Left kidney (tissue), 8 donors: ENCODE measurements at places on chromosomes 1 and 21. TPM values are rescaled to one million over a fixed set of nuclear protein-coding genes. Genes with fewer than 3 reads are reported as not detected.

DNA sequence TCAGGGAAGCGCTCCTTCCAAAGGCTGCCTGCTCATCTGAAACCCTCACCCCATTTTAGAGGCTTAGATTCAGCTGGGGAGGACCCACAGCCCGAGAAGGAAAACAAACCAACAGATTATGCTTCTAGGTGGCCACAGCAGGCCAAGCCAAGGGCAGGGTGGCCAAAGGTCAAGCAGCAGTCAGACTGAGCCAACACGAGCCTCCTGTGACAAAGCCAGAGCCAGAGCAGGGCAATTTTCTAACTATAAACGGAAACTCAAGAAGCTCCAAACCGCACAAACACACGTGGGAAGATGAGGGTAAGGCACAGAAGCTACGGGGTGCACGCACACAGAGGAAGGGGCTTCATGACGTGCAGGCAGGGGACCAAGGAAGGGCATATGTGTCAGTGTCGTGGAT lies 64.1 kb downstream of the PLEKHA6 start:
- no peak for DNase-seq

DNA sequence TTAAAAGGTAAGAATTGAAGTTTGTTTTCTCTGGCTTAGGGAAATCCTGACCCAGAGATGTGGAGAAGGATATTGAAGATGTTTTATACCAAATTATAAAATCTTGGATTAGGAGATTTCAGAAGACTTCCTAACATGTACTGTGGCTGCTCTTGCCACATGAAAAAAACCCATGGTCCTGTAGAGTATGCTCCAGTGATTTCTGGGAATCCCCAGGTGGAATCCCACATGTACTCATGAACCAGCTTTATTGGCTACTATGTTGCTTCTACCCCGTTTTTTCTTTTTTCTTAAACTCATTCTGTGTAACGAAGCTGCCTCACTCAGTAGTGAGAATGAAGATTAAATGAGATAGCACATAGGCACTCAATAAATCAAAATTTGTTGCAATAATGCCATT lies 132.7 kb upstream of the SGIP1 start:
- DNase-seq, result no peak

- no peak for DNase-seq
These were observed 8.9 kb upstream of the C1orf174 start for GRCh38 chr1:3908886-3909517.

DNA sequence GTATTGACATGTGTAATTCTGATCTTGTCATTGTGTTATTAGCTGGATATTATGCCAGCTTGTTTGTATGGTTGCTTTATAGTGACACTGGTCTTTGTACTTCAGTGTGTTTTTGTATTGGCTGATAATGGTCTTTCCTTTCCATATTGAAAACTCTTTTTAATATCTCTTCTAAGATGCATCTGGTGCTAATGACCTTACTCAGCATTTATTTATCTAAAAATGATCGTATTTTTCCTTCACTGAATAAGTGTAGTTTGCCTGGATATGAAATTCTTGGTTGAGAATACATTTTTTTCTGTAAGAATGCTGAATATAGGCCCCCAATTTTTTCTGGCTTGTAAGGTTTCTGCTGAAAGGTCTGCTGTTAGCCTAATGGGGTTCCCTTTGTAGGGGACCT lies 465.5 kb upstream of the TMPRSS15 start:
- DNase-seq, result no peak

DNA sequence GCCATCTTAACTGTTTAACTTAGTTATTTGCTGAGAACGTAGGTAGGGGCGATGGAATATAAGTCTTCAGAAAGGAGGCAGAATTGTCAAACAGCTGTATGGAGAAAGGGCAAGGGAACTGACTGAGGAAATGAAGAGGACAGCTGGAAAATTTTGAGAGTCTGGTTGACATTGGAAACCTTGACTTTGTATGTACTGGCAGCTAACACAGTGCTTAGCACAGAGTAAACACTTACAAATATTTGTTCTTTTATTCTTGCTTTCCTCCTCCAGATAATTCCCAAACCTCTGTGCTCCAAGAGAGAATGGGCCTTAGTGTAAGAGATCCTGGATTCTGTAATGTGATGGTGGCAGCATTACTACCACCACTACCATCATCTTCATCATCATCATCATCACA lies 91.3 kb downstream of the ZSCAN20 start:
- DNase-seq, result peak; percentile 21

DNA sequence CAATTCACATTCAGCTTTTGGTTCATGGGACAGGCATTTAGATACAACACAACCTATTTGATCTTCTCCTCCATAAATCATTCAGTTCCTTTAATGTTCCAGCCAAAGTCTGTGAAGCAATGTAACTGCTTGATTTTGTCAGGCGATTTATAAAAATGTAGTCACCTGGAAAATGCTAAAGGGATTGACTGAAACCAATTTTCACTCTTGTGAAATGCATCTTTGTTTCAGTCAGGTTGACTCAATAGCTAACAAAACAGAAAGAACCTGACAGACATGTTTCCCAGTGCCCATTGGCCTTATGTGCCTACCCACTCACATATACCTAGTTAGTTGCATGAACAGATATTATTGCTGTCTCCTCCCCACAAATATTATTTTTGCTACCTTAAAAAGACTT lies 335.7 kb downstream of the CHRM3 start:
- DNase-seq, result no peak

DNA sequence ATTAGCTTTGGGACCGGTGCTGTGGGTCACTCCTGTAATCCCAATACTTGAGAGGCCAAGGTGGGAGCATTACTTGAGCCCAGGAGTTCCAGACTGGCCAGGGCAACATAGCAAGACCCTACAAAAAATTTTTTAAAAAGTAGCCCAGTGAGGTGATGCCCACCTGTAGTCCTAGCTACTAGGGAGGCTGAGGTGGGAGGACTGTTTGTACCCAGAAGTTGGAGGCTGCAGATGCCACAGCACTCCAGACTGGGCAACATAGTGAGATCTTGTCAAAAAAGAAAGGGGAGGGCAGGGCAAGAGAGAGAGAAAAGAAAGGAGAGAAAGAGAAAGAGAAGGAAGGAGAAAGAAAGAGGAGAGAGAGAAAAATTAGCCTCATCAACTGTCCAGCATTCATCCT lies 6.3 kb downstream of the ITSN1 start:
- no peak for DNase-seq

- no peak for DNase-seq
These were observed 47.1 kb upstream of the RPL11 start for GRCh38 chr1:23644555-23644866.

DNA sequence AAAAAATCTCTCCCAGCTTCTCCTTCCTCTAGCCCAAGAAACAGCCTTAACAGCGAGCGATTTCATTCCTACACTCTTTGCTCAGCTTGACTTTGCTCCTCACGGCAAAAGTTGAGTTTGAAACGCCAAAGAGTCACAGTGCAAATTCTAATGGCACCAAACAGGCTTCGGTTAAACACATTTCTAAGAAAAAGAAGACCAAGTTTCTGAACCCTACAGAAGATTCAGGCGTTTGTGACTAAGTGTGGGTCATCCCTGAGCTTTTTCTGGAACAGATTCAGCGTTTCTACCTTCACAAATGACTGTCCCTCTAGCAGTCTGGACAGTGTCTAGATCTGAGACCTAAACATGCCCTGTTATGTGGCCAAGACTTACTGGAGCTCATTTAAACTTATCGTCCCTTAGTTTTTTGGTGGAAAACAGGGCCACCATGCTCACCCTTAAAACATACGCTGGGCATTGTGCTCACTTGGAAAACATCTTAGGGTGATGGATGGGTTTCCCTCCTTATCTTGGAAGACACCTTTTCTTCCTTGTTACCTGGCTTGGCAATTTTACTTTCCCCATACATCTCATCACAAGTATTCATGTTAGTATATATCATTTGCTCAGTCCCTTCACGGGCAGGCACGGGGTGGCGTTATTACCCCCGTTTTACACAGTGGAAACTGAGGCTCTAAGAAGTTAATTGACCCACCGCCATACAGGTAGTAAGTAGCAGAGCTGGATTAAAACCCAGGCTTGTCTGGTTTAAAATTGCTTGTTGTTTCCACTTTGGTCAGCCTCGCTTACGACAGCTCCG lies 1.0 kb downstream of the C1orf198 start:
- no peak for DNase-seq

GRCh38 chr1:46770541-46770940 lies 28.3 kb upstream of the CYP4B1 start:
- DNase-seq, result no peak

- DNase-seq, result no peak
These were observed 91.5 kb downstream of the MRPL39 start for GRCh38 chr21:25515484-25516405.

DNA sequence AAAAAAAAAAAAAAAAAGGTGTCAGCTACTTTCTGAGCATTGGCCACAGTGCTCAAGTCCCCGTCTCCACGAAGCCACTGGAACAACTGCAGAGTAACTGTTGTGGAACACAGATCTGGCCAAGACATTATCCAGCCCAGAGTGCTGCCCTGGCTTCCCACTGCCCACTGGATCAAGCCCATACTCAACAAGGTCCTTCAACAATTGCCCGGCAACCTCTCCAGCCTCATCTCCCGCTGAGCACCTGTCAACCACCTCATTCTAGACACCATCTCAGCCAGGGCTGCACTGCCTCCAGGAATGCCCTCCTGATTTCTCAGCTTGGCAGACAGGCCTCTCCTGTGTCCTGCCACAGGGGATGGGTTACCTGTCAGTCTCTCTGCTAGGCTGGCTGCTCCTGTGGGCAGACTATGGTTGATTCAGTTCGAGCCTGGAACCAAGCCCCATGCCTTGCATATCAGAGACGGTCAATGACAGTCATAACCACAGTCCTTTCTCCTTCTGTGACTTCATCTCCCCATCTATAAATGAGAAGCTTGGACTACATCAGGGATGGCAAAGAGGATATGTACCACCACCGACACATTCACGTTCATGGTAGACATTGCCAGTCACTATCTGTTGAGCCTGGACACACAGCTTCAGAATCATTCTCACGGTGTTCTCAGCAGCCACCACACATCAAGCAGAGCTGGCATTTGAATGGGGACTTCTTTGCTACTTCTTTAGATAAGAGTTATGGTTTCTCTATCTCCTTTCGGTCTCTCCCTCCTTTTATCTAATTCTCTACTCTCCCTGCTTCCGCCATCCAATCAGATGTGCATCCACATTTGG lies 76.9 kb downstream of the MRPL37 start:
- DNase-seq, result no peak

DNA sequence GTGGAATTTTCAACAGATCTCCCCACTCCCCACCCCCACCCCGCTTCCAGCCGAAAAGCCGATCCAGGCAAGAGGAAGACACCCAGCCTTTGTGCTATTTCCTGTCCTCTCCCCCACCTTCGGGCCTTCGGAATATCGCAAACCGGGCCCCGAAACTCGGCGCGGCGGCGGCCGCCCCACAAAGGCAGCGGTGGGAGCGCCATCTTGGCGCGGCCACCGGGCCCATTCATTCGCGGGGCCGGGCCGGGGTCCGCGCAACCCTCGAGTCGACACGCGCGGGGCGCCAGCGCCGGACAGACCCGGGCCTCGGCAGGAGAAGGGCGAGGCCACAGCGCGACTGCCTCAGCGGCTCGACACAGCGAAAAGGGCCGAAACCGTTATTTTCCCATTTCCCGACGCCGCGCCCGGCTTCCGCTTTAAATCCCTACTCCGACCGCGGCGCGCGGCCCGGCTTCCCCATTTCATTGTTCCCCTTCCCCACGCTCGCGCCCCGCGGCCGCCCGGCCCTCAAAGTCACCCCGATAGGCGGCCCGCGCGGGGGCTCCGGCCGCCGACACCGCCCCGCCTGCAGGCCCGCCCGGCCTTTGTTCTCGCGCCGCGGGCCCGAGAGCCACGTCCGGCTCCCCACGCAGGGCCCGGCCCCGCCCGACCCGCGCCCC lies 911 bp downstream of the GNB1 start:
- DNase-seq, result no peak

DNA sequence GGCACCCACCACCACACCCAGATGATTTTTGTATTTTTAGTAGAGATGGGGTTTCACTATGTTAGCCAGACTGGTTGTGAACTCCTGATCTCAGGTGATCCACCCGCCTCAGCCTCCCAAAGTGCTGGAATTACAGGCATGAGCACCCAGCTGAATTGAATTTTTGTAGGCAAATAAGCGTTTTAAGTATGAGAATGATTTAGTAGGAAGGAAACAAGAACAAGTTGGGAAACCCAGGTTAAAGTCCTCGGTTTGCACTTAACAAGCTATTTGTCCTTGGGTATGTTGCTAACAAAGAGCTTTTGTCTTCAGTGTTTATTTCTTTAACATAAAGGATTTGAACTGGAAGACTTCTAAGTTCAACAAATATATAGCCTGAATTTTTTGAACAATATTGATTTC lies 23.9 kb downstream of the BTF3L4 start:
- no peak for DNase-seq

DNA sequence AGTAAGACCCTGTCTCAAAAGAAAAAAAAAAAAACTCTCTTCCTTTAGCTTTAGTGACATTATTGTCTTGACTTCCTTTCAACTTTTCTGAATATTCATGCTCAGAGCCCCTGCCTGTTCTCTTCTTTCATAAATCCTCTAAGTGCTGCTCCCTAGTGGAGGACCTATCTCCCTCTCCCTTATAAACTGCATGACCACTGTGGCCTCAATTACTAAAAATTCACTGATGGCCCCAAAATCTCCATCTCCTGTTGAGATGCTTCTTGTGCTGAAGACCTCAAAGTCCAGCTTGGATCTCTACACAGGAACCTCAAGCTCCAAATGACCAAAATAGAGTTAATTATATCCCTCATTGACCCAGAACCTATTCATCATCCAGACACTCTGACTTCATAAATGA lies 7.8 kb downstream of the ITLN1 start:
- no peak for DNase-seq

GRCh38 chr1:86552376-86552775 lies 5.5 kb downstream of the CLCA4 start:
- DNase-seq, result no peak

DNA sequence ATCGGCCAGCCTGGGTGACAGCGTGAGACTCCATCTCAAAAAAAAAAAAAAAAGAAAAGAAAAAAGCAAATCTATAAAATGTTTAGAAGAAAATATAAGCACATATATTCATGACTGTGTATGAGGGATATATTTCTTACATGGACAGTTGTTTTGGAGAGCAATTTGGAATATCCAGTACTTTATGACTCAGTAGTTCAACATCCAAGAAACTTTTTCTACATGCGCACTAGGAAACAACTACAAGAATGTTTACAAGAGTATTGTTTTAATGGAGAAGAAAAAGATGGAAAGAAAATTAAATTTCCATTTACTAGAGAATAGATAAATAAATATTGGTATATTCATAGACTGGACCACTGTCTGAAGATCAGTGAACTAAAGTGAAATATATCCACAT lies 77.5 kb downstream of the MAST2 start:
- DNase-seq, result no peak

- DNase-seq, result no peak
These were observed 17.4 kb downstream of the HYI start for GRCh38 chr1:43436371-43436770.

The STYXL2 gene
- 0.45 TPM for polyA plus RNA-seq

The LCE3D gene
- polyA plus RNA-seq, result not detected

The MSH4 gene
- polyA plus RNA-seq, result 0.60 TPM

The HSD3B1 gene
- polyA plus RNA-seq, result 0.78 TPM

The SNX7 gene
- polyA plus RNA-seq, result 39.2 TPM

The KRTAP20-3 gene
- not detected for polyA plus RNA-seq

The DAB1 gene
- 9.1 TPM for polyA plus RNA-seq

The OR2T33 gene
- not detected for polyA plus RNA-seq

The TMPRSS15 gene
- polyA plus RNA-seq, result 0.50 TPM

The CRYAA gene
- 0.22 TPM for polyA plus RNA-seq

The OLIG2 gene
- polyA plus RNA-seq, result not detected

The FAM89A gene
- polyA plus RNA-seq, result 15.7 TPM
